ENCODE measurements at places on chromosomes 2 and 18.

- DNase-seq = no peak
Measured at GRCh38 chr18:79642626-79643025, 37.0 kb upstream of the CTDP1 start.

- no peak for DNase-seq
Measured at GRCh38 chr18:79513381-79514081, 117.8 kb downstream of the NFATC1 start.

DNA sequence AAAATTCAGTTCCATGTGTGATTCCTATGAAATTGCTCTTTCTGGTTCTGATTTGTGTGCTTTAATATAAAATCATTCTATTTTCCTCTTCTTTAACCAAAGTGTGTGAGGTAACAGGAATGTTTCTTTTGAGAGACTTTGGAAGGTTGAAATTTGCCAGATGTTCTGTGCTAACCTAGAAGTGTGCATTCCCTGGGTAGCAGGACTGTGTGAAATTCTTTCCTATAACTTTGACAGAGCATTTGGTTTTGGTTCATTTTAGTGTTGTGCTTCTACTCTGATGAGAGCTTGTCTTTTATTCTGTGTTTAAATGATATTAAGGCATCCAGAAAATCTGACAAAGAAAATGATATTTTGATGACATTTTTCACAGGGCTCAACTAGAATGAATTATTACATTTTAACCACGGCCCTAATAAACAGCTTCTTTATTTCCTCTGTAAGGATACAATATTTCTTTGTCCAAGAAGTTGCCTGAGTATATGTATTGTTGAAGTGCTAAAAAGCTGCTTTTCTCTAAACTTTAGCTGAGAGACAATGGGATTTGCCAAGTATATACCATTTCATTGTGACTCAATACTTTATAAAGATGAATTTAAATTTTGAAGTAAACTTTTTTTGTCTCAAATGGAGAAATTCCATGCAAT is 34.7 kb upstream of the DLX1 start:
- no peak for DNase-seq

DNA sequence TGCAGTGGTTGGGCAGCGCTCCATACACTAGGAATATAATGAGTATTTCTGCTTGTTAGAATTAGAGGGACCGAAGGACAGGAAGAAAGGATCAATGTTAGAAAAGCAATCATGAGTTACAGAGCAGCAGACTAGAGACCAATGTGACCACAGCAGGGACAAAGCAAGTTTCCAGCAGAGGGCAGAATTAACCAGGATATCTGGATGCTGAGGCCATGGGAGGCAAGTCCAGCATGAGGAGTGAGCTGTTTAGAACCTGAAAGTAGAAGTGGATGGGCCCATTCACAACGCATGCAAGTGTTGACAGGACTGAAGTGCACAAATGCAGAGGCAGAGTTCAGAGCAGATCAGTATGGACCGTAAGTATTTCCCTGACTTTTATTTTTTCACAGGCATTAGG is 910.4 kb upstream of the GYPC start:
- DNase-seq = no peak

DNA sequence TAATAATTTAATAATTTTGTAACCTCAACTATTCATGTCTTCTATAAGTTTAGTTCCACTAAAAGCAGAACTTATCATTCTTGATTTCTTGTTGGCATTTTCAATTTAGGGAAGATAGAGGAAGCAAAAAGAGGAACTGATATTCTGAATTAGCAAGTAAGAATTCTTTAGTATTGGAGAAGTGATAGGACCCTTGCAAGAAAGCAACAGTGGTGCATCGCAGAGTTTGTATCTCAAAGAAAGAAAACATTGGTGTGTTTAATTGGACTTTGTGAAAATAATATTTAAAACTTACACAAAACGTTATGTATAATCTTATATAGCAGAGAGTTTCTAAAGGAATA is 36.5 kb upstream of the TNFRSF11A start:
- no peak for DNase-seq

GRCh38 chr2:161580426-161580825 is 43.8 kb upstream of the SLC4A10 start:
- no peak for DNase-seq
